T-cell (primary cell): ENCODE measurements at places on chromosomes 1 and 21.

GRCh38 chr1:181099152-181100014 lies 10.9 kb downstream of the IER5 start:
- no peak for DNase-seq

DNA sequence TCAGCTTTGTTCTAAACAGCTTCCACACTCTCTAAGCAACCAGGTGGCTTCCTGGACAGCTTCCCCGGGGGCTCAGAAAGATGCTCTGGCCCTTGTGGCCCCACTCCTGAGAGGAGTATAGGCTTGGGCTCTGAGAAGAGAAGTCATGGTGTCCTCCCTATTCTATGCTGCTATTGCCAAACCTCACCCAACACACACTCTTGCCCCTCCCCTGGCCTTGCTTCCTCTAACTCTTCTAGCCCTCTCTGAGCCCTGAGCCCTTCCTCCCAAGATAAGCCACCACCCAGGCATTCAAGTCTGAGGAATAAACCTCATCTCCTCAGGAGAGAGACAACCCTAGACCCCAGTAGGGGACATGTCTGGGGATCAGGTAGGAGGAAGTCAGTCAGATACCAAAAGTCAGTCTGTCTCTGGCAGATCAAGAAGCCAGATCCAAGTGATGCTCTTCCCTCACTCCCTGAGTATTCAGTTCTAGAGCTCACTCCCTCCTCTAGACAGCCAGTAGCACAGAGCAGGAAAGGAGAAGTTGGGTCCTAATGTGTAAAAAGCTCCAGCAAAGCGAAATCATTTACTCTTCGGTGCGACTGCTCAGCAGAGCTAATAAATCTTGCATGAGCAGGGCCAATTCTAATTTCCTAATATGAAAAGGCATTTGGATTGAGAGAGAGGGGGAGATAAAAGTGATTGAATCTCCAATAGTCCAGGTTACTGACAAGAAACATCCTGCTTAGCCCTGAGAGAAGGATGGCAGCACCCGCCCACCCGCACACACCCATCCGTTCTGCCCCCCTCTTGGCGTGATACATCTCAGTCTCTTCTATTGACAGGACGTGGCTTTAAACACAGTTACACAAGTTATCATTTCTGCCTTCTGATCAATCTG lies 50.5 kb downstream of the DMAP1 start:
- DNase-seq = no peak

GRCh38 chr21:38354746-38355145 lies 98.0 kb downstream of the KCNJ15 start:
- DNase-seq = no peak

DNA sequence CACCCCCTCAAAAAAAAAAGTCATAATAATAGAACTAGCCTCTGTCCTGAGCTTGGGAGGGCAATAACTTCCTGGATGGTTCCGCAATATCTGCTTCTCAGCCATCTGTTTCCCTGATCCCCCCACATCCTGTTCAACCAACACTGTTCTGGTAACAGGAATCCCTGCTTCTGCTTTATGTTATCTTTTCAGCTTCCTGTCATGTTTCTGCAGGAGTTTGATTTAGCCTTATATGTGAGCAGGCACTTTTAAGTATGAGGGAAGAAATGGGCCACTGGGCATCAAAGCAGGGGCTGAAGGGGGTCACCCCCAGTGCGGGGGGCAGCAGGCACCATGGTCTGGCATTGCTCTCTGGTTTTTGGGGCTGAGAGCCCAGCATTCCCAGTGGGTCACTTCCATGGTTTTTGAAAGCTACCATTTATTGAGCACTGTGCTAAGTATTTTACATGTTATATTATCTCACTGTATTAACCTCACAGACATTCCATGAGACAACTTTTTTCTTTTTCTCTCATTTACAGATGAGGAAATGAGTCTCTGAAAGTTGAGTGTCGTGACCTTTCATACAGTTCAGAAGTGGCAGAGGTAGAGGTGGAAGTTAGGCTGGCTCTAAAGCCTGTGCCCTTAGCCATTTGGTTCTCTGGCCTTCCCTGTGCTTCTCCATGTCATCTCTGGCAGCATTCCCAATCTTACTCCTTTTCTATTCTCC lies 61.9 kb downstream of the DNTTIP2 start:
- no peak for DNase-seq

- no peak for DNase-seq
These were observed 262.9 kb downstream of the RHOU start for GRCh38 chr1:228998179-228998578.

DNA sequence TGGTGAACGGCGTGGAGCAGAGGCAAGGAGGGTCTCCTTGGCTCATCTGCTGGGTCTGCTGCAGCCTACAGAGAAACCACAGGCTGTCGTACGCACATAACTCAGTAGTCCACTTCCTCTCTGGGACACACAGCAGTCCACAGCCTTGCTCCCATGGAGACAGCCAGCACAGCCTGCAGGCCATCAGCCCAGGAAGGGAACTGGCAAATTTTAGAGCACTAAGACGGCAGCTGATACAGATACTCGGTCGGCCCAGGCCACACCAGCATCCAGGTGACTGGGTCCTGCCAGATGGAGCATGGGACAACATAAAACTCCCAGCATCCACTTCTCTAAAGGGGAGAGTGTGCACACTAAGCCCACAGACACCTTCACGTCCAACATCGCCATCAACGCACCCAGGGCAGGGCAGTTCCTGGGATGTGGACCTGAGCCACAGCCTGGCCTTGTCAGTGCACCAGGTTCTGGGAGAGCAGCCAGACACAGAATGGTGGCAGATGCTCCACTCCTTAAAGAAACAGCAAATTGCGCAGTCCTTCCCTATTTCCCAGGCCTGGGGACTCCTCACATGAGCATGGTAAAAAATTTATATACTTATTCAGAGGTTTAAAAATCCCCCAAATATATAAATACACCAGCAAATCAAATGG lies 247.1 kb upstream of the RAB4A start:
- DNase-seq = no peak

DNA sequence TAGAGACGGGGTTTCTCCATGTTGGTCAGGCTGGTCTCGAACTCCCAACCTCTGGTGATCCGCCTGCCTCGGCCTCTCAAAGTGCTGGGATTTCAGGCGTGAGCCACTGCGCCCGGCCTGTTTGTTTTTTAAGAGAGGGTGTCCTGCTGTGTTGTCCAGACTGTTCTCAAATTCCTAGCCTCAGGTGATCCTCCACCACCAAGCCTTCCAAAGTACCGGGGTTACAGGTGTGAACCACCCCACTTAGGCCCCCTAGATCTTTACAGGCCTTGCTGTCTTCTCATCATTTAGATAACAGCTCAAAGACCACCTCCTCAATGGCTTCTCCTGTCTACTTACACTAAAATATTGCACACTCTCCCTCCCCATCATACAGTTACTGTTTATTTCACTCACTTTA lies 6.3 kb downstream of the SESN2 start:
- no peak for DNase-seq

DNA sequence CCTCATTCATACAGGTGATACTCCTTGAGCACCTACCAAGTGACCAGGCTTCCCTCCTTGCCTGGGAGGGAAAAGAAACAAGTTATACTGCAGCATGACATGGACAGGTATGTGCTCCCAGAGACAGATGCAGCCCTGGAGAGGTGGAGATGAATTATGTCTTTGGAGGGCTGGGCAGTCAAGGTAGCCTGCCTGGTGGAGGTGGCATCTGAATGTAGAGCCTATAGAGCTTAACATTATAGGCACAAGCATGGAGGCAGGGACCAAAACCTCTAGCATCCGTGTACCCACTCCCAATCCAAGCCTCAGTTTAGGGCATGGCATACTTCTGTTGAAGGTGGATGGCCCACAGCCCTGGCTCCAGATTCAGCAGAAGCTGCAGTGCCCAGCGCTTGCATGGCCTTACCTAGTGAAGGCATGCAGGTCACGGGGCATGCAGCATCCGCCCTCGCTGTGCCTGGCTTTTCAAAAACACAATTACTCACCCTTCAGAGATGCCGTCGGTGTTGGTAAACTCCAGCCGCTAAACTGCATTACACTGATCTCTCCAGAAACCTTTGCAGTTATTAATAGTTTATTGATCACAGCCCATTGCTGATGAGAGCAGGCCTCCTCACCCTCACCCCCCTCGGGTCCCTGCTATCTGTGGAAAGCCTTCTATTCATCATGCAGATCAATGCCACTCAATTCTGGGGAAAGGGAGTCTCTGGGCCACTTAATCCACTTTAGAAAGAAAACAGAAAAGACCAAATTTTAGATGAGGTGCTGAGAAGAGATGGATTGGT lies 151.1 kb upstream of the KLHDC7A start:
- no peak for DNase-seq

GRCh38 chr1:27097484-27097917 lies 57.4 kb downstream of the SLC9A1 start:
- DNase-seq = peak; percentile 59

DNA sequence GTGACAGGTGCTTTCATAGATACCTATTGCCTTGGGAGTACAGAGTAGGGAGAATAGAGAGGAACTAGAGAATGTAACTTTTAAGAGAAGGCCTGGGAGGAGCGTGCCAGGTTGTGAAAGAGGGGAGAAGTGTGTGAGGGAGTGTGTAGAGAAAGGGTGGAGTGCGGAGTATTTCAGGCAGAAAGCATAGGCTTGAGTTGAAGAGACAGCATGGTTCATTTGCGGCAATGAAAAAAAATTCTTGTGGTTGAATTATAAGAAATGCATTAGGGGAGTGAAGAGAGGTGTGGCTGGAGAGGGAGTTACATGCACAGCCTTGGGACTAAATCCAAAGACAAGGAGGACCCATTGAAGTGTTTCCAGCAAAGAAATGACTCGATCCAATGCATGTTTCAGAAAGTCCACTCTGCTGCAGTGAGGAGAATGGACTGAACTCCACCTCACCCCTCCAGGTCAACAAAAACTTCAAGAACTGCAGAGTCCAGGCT lies 81.7 kb upstream of the ADAM30 start:
- no peak for DNase-seq

DNA sequence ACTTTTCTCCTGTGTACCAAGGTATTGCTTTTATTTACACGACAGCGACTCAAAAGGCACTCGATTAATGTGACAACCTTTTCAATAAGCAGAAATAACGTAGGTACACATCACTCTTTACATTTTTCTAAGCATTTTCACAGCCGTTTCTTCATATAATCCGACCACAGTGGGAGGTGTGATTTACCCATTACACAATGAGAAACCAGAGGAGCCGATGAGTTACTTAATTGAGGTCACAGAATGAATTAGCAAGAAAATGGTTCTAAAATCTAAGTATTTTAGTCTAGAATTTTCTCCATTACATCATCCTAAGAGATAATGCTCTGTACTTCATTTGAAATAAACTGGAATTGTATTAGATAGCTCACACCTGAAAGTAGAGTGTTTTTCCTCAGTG lies 71.5 kb downstream of the UMODL1 start:
- no peak for DNase-seq

DNA sequence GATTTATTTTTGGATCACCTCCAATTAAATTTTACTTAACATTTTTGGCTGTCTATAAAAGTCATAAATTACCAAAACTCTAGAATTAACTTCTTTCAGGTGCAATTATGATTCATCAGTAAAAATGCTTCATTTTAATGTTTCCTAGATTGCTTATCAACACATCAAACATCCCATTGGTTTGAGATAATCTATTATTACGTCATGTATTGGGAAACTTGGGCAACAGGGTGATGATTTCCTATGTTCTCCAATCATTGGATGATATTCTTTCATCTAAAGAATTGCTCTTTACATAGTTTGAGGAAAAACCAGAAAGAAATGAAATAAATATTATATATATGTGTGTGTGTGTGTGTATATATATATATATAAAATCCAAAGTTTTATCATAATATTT lies 76.8 kb upstream of the KCNJ6 start:
- DNase-seq = no peak

DNA sequence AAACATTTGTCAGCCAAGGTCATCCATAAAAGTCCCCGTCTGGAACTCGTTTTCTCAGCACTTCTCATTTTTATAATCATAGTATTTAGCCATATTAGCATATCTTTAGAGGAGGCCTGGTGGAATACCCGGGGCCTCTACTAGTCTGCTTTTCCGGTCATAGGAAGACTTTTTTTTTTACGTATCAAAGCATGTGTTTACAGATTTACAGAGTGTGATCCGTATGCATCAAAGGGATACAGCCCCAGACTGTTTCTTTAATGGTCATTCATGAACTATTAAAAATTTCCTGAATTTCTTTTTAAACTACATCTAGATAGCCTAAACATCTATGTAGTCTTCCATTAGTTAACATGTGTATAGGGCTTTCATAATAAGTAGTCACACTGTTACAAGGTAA lies 23.5 kb upstream of the DEGS1 start:
- DNase-seq = no peak

- no peak for DNase-seq
These were observed 7.6 kb downstream of the TENT5C start for GRCh38 chr1:117613249-117613968.

DNA sequence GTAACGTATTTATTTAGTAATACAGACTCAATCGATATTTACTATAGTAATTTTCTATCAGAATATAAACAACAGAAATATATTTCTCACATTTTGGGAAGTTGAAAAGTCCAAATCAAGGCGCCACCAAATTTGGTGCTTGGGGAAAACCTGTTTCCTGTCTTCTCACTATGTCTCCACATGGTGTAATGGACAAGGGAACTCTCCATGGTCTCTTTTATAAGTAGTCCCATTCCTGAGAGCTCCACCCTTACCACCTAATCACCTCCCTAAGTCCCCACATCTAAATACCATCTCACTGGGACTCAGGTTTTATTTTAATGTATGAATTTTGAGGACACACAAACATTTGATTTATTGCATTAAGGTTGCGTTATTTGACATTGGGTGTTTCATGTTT lies 848.0 kb downstream of the LTN1 start:
- no peak for DNase-seq

- peak; percentile 99 for DNase-seq
These were observed at the start of gene SDHB for GRCh38 chr1:17053685-17054410. TSS of gene SDHB (minus strand) at chr1:17054032. CDS start at chr1:17054019, 13 bp downstream.

- no peak for DNase-seq
These were observed 69.2 kb downstream of the OLFML2B start for GRCh38 chr1:161954466-161954865.

DNA sequence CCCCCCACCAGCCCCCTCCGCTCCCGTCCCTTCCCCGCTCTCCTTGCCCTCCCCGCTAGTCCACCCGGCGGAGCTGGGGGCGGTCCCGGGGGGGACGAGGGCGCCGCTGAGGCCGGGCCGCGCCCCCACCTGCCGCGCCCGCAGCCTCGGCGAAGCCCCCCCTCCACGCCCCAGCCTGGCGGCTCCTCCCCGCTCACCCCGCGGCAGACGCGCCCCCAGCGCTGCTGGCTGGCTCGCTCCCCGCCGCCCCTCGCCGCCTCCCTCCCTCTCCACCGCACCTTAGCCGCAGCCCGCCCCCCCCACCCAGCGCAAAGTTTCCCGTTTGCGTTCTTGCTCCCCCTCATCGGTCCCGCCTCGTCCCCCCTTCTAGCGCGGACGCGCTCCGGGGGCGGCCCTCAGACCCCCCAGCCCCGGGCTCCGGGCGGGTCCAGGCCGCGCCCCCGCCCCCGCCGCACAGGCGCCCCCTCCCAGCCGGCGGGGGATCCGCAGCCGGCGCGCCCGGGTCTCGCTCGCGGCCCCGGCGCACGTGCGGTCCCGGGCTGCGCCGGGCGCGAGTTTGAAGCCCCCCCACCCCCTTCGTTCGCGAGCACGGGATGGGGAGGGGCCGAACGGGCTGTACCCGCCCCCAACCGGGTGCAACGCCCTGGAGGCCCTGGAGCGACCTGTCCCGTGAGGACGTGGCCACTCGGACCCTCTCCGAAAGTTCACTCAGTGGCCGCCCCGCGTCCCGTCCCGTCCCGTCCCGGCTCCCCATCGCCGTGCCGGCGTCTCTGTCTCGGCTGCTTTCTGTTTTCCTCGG lies 623 bp downstream of the PTPRF start:
- DNase-seq = no peak

GRCh38 chr1:96579636-96580035 lies 141.9 kb upstream of the PTBP2 start:
- DNase-seq = no peak

- peak; percentile 51 for DNase-seq
These were observed 167.7 kb upstream of the CSF3R start for GRCh38 chr1:36650200-36651065.
